ENCODE measurements at places on chromosomes 7 and 10.

DNA sequence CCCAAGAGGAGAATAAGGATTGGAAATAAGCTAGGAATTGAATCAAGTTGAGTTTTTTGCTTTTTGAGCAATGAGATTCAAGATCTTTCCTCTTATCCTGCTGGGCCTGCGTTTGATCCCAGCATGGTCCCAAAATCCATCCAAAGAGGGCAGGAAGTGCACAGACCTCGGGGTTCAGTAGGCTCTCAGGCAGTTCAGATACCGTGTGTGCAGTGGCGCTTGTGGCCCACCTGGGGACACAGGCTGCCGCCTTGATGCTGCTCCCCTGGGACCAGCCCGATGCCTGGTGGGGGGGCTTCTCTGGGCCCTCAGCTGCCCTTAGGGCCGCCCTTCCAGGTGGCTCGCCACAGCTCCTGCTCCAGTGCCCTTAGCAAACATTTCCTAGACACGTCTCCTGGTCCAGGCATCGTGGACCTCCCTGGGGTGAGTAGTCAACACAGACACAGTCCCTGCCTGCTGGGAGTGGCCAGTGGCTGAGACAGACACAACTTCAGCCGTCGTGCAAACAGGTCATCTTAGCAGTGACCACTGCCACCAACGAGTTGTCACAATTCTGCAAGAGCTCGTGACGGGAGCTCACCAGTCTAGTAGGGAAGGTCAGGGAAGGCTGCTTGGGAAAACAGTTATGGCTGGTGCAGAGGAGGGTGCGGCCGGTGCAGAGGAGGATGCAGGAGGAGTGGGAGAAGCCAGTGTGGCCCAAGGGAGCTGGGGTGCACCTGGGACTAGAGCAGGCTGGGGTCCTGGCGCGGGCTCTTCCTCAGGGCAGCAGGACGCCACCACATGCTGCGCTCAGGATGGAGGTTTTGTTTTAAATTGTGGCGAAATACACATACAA lies 21.7 kb upstream of the JAKMIP3 start:
- no peak for DNase-seq

GRCh38 chr10:74755273-74755672 lies 71.1 kb upstream of the KAT6B start:
- peak; percentile 38 for DNase-seq

DNA sequence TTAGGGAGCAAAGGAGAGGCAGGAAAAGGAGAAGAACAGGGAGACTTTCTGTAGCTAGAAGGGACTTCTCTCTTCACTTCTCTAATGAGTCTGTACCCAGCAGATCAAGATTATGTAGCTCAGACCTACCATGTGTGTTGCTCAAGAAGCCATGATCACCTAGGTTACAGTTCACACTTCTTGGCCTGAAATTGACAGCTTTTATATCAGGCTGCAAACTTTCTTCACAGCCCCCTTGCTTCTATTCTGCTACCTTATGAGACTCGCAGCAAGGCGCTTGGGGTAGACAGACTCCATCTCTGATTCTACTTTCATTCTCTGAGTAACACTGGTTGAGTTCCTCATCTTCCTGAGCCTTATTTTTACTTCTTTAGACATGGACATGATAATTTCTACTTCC lies 19.6 kb upstream of the GIMAP2 start:
- DNase-seq: no peak

- no peak for DNase-seq
Observed at GRCh38 chr7:103718482-103719061, 270.9 kb downstream of the RELN start.

- peak; percentile 91 for DNase-seq
Observed at GRCh38 chr10:79149662-79150443, 81.1 kb downstream of the ZMIZ1 start.

- DNase-seq: no peak
Observed at GRCh38 chr10:1142596-1142995, 86.4 kb downstream of the WDR37 start.

DNA sequence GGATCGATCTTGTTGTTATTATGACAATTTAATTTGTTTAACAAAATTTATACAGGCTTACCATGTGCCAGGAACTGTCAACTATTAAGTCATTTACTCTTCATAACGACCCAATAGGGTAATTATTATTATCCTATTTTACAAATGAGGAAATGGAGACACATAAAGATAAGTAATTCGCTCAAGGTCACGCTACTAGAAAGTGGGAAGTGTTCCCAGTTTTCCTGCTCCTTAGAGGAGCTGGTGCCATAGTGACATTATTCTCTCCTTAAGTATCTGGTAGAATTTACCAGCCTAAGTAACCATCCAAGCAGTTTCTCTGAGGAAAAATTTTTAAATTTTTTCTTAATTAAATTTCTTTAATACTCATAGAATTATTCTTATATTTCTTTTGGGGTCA lies 360.9 kb upstream of the RNF32 start:
- no peak for DNase-seq

GRCh38 chr10:13873196-13873595 lies 286.4 kb downstream of the PRPF18 start:
- DNase-seq: peak; percentile 54

GRCh38 chr7:27587429-27587828 lies 75.3 kb downstream of the HIBADH start:
- DNase-seq: no peak

DNA sequence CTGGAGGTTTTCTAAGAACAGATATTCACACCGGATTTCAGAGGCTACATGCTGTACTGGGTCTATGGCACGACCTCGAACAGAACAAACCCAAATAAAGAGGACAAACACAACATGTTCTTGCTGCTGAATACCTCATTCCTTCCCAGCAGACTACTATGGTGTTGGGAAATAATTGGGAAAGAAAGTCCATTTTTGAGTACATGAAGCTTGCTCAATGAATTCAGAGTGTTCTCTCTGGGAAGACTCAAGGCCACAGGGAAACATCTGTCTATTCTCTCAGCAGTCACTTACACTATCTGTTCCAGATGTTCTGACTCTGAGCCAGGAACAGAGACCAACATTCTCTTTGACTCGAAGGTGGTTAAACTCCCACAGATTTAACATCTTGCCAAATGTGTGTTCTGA lies 30.9 kb downstream of the LAMB1 start:
- DNase-seq: peak; percentile 15

GRCh38 chr10:15365692-15366091 lies 5.4 kb downstream of the FAM171A1 start:
- no peak for DNase-seq

- DNase-seq: no peak
Observed at GRCh38 chr7:129784783-129785684, 167.7 kb downstream of the UBE2H start.

DNA sequence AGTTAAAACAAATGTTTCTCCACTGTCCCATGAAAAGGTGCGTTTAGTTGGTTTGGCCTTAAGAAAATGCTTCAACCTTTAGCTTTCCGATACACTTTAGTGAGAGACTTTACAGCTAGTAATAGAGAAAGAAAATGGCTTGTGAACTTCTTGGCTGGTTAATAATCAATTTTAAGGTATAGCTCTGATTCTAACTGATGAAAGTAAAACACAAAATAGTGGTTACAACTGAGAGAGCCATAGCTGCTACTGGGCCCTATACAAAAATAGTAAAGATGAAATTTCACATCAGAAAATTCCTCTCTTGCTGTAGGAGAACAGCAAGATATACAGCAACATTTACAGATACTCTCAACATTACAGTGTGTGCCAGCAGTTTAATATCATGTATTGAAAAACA lies 371.4 kb downstream of the PHTF2 start:
- DNase-seq: no peak

DNA sequence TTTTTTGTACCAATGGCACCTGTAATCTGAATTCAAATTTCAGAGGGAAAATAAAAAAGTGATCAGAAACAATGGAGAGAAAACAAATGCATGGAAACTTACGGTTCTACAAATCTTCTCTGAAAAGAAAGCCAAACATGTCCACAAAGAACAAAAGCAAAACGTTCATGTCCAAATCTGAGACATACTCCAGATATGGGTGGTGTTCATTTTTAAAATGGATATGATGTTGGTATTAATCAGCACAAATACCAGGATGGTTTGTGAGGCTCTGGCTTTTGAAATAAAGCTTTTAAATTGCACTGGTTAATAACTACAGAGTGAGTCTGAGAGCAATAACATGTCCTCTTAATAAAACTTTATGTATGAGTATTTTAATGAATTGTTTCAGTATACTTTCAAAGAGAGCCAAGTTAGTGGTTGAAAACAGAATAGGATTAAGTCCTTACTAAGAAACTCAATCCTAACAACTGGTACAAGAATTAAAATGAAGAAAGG lies 366.4 kb downstream of the INHBA start:
- no peak for DNase-seq

GRCh38 chr10:113555245-113555644 lies 2.4 kb downstream of the HABP2 start:
- no peak for DNase-seq

DNA sequence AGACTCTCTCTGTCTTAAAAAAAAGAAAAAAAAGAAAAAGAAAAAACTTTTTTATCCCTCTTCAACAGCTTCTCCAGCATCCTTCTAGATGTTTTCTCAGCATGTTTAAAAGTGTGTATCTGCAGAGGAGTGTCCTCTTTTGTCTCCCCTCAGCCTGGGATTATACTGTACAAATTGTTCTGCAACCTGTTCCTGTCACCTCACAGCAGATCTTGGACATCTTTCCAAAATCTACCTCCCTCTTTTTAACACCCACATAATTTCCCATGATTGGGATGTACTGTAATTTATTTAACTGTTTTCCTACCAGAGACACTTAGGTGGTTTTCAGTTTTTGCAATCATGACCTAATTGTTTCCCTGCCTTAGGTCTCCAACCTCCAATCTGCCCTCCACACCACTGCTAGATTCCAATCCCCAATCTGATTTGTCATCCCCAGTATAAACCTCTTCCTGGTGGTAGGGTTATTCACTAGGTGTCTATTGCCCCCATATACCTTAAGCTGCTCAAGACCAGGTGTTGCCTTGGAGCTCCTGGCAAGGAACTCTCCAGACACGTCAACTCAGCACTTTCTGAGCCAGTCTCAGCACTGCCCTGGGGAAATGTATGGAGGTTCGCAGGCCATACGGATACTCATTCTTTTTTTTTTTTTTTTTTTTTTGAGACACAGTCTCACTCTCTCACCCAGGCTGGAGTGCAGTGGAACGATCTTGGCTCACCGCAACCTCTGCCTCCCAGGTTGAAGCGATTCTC lies 17.6 kb upstream of the DDIT4 start:
- DNase-seq: no peak

GRCh38 chr7:73850781-73851207 lies 8.5 kb upstream of the METTL27 start:
- DNase-seq: peak; percentile 45

DNA sequence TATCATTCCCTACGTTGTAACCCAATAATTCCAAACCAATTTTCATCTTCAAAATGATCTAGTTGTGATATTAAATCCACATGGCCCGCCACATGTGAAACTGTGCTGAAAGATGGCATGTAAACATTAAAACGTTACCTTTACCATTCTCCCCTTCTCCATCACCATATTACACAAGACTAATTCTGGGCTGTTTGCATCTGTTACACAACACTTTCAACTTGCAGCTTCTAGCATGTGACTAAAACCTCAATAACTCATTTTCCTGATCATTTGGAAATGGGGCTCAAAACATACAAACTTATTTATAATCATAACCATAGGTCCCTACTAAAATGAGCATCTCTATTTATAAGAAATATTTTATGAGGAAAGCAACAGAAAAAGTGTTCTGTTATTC lies 4.7 kb downstream of the MTERF1 start:
- no peak for DNase-seq

DNA sequence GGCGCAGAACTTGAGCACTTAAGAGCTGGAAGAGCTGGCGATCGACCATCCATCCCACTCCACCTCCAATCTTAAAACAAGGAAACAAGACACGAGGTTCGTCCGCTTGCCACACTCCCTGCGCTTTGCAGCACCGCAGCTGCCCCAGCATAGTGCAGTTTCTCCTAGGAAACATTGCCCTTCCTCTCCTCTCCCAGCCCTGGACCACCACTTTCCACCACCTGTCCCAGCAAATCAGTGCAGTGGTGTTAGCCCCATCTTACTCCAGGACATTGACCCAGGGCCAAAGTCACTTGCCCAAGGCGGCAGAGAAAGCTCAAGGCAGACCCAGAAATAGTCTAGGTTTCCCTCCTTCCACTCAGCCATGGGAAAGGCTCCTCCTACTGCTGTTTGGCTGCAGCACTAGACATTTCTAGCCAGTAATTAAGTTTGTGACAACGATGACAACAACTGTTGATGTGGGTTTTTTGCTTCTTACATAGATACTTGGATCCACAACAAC lies 1.5 kb upstream of the PARD3 start:
- DNase-seq: no peak

All from inflammatory macrophage treated with lipopolysaccharide for 1 hour (primary cell).